Frontal cortex (tissue), 4 donors: ENCODE measurements at places on chromosomes 6 and 20. TPM values are rescaled to one million over a fixed set of nuclear protein-coding genes. Genes with fewer than 3 reads are reported as not detected.

The COMMD7 gene
- total RNA-seq = 23.2 TPM

The TNNC2 gene
- not detected for total RNA-seq

The RHAG gene
- total RNA-seq = 0.41 TPM

The HLA-DQB1 gene
- total RNA-seq = 0.41 TPM

The GMPR gene
- 2.4 TPM for total RNA-seq

The LCA5 gene
- 14.3 TPM for total RNA-seq

The MYLIP gene
- total RNA-seq = 45.7 TPM

The BPI gene
- total RNA-seq = under 0.01 TPM

The CLPSL2 gene
- not detected for total RNA-seq

DNA sequence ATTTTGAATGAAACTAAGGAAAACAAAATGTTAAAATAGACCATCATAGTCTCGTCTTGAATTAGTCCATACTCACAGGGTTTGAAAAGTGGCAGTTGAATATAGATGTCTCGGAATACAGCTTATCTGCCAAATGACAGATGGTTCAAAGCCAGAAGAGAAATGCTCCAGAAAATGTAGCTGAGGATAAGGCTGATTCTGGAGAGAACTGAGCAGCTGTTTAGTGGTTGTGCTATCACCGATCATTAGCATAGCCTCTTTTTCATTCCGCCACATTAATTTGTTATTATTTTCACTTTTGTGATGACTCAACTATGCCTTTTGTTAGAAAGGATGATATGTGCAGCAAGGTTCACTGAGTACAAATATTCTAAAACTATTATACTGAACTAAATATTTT, 390.2 kb upstream of the MAN1A1 start:
- no peak for DNase-seq

DNA sequence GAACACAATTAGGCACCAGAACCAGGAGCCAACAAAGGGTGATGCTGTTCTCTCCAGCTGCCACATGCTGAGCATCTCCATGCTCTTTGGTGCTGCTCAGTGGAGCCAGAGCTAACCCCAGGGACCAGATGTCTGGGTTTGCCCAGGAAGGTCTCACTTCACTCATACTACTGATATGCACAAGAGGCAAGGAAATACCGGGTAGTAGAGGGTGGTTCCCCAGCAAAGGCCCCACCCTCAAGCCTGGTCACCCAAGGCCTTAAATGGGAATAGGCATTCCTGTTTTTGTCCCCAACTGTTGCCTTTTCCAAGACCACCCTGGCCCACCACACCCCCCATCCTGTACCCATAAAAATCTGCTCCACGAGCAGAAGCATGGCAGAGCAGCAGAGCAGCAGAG, 204.5 kb upstream of the TAB2 start:
- no peak for DNase-seq

- no peak for DNase-seq
Measured at GRCh38 chr20:19765266-19765665, 7.2 kb downstream of the RIN2 start.

DNA sequence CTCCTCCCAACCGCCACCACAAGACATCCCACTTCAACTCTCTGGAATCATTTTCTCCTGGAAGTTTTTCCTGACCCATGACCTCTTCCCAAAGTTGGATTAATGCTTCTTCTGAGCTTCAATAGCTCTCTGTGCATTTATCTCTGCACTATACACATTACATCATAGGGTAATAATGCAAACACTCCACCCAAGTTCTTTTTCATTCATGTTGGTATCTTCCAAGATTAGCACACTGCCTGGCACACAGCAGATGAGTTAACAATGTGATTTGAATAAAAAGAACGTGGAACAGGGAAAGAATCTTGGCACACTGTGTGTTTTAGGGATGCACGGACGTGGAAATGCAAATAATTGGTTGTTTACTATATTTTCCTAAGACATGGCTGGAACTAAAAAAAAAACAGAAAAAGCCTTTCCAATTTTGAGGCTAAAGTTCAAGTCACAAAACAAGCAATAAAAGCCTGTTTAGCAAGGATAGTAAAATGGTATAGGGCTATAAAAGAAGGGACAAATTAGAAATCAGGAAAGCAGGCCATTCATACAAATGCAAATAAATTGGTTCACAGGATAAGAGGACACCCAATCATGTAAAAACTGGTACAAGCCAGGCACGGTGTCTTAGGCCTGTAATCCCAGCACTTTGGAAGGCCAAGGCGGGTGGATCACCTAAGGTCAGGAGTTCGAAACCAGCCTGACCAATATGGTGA, 1.6 kb upstream of the FAM135A start:
- no peak for DNase-seq

GRCh38 chr20:12598894-12599293, 409.9 kb upstream of the SPTLC3 start:
- DNase-seq = no peak

DNA sequence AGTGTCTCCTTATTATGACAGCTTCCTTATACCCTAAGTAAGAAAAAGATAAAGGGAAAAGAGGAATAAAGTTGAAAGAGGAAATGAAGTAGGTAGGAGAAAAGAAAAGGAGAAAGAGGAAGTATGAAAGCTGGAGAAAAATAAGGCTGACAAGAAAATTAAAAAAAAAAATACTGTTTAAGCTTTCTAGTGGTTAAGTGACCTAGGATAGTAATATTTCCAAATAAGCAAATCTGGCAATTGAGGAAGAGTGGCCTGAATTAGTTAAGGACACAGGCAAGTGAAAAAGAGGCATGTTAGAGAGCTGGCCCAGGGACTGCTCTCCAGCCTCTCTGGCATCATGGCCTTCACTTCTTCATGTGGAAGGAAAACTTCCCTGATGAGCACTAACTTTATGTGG, 76.5 kb upstream of the ADGRF1 start:
- DNase-seq = no peak

- DNase-seq = no peak
Measured at GRCh38 chr6:88380618-88381288, 214.6 kb upstream of the CNR1 start.

DNA sequence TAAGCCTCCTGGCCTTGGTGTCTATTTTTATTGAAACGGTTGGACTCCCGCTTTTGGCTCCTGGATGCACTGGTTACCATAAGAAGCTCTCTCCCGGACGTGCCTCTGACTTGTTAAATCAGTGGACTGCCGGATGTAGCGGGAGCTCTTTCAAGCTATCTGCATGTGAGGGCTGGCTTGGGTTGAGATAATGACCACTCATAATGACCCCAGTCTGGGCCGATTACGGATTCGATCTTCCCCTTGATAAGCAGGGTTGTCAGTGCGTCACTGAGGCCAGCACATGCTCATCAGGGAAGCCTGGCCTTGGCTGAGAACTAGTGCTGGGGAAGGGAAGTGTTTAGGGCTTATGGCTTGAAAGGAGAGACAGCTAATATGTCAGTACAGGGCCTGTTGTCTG, 528.1 kb downstream of the CDH26 start:
- no peak for DNase-seq

DNA sequence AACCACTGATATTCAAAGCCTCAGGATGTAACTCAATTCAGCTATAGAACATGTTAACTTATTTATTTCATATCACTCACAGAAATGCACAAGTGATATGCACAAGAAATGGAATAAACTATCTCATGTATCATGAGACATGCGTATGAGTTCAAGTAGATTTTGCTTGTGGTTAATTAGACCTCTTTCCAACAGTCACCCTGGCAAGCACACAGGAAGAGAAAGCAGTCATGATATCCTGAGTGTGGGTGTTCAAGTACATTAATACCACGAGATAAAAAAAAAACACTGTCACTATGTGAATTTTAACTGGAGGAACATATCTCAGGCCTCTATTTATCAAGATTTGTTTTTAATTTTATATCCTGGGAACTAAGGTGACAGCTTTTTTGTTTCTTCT, 64.2 kb downstream of the LAMP5 start:
- DNase-seq = no peak

- no peak for DNase-seq
Measured at GRCh38 chr20:62624325-62624690, 18.0 kb upstream of the SLCO4A1 start.

GRCh38 chr20:2804041-2804828, 3.8 kb upstream of the CPXM1 start:
- no peak for DNase-seq

DNA sequence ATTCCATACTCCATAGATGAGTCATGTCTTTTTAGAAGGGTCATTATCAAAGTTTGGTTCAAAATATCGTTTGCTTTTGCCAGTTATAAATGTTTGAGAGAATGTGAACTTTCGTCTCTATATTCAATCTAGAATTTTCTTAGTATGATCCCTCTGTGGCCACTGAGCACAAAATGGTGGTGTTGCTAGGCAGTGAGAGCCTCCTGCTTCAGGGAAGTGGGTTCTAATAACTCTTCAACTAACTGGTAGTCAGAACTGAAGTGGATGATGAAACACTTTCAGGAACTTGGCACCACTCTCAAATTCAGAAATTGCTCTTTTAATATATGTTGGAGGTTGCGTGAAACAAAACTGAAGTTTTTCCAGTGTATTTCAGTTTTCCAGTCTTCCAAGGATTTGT, 125.0 kb upstream of the DOK5 start:
- no peak for DNase-seq

DNA sequence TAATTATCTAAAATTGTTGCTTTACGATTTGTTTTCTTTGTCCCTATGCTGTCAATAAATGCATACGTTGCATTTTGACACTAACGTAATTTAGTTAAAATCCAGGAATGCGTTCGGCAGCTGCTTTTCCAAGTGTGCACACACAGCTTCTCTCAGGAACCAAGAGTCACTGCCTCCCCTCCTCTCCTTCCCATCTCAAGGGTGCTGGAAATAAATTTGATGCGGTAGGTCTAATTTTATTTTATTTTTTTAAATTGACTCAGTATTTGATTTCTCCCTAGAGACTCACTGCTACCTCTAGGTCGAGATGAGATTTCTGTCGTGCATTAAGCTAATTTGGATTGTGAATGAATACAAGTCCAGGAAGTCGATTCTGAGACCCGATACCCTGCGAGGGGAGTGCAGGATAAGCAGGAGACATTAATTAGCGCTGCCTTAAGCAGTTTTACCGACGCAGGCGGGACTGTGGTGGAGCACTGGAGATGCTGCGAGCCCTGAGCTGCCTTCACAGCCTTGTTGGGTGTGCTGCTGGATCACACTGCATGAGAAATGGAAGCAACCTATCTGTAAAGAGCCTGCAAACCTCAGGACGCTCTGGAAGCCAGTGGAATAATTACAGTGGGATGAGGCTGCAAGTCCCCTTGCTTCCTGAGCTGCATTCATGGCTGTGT, 381.2 kb downstream of the C6orf118 start:
- no peak for DNase-seq

DNA sequence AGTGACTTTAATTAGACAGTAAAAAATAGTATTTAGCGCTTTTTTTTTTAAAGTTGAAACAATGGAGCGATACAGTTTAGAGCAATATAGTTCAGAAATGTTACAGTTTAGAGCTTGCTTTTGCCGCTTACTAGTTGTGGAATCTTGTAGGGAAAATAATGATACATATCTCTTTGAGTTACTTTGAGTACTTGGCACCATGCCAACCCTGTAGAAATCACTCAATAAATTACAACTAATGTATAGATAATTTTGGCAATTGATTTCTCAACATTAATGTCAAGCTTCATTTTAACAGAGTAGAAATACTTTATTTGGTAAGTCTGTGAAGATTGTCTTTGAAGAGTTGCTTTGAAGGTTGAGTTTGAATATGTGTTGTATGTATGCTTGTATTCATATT, 27.4 kb downstream of the CDC40 start:
- DNase-seq = no peak
